ENCODE measurements at places on chromosomes 2 and 18.

GRCh38 chr2:113220970-113221708 lies 47.4 kb downstream of the PSD4 start:
- DNase-seq: no peak

DNA sequence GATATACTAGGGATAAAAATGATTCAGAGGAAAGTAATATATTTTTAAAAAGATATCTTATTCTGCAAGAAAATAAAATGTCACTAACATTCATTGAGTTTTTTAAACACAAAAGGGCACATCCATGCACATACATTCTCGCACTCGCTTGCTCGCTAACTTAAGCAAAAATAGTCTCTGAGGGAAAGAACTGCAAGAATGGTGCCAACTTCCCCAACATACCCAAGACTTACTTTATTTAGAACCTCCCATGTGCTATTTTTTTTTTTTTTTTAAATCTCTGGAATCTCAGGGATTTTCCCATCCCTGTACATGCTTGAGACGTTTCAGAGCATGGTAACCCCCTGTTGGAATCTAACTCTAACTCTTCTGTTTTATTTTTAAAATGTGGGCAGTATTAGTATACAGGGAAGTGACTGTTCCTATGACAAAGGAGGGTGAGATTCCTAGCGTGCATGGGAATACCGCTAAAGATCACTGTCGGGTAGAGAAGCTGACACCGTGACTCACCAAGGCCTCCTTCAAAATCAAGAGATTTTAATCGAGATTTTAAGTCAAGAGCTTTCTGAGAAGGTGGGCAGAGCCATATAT lies 187.9 kb upstream of the ZEB2 start:
- no peak for DNase-seq

DNA sequence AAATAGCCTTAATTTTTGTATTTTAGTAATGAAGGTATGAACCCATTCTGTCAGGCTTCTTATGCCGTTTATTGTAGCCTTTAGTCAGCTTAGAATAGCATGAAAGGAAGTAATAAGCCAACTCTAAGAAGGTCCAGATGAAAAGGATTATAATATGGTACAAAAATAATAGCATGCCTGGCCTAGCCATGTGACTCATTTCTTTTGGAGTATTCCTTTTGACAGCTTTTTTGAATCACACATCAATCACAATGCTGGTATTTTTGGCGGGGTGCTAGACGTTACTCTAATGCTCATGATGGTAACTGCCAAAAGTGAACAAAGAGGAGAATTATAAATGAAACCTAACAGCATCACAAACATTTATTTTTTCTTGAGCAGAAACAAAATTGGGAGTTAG lies 19.9 kb downstream of the FMNL2 start:
- no peak for DNase-seq

- DNase-seq: peak; percentile 46
These were observed 56.4 kb upstream of the LRRC30 start for GRCh38 chr18:7174344-7175095.

- no peak for DNase-seq
These were observed 72.9 kb downstream of the BIN1 start for GRCh38 chr2:127034051-127034450.

GRCh38 chr2:37357069-37357468 lies 12.6 kb downstream of the QPCT start:
- DNase-seq: no peak

GRCh38 chr2:83587309-83587708 lies 871.8 kb downstream of the SUCLG1 start:
- no peak for DNase-seq

GRCh38 chr2:11899264-11899818 lies 152.9 kb downstream of the LPIN1 start:
- peak; percentile 89 for DNase-seq

DNA sequence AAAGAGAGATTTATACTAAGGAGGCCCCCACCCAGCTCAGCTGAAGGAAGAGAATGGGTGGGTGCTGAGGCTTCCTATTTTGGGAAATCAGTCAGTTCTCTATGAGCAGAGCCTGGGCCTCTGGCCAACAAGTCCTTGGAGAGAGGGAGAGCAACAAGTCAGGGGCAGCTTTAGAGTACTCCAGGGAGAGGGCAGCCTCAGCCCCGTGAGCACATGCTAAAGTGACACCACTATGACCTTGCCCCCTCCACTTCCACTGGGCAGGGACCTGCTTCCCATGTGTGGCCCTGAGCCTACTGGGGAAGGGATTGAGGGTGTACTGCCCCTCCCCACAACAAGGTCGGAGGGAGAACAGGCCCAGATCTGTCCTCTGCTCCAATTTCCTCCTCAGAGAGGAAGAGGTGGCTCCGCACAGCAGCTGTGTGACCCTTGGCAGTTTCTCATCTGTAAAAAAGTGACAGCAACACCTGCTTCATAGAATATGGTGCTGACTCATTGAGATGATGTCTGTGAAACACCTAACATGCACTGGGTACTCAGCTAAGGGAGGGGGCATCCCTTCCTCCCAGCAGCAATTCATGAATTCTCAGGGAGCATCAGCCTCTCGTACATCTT lies 72.9 kb downstream of the CLHC1 start:
- DNase-seq: no peak

- peak; percentile 47 for DNase-seq
These were observed 434.6 kb upstream of the DSEL start for GRCh38 chr18:67951137-67951536.

DNA sequence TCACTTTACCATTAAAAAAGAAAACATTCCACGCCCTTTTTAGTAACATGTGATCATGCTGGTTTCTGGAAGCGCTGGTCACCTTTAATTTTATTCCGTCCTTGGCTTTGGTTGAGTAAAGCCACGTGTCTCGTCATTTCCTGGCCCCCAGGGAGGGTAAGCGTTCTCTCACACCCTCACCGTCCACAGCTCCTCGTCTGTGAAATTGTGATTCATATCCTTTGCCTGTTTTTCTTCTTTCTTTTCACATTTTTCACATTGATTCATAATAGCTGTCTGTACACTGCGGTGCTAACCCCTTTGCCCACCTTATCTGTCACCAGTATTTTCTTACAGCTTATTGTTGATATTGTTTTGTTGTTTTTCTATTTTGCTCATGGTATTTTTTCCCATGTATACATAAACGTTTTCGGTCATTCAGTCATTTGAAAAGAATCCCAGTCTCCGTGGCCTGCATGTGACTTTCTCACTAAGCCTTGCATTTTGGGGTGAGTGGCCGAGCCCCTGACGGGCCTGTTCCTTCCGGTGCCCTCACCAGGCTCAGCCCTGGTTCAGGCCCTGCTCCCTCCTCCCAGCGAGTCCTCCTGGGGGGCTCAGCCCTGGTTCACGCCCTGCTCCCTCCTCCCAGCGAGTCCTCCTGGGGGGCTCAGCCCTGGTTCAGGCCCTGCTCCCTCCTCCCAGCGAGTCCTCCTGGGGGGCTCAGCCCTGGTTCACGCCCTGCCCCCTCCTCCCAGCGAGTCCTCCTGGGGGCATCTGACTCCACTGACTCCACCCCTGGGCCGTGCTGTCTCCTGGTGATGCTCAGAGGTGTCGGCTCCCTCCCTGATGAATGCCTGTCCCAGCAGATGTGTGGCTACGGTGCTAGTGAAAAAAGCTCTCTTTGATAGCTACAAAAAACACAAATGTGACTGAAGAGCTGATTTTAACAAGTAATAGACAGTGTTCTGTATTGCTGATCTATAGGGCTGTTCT lies 249.7 kb upstream of the PXDN start:
- peak; percentile 88 for DNase-seq

DNA sequence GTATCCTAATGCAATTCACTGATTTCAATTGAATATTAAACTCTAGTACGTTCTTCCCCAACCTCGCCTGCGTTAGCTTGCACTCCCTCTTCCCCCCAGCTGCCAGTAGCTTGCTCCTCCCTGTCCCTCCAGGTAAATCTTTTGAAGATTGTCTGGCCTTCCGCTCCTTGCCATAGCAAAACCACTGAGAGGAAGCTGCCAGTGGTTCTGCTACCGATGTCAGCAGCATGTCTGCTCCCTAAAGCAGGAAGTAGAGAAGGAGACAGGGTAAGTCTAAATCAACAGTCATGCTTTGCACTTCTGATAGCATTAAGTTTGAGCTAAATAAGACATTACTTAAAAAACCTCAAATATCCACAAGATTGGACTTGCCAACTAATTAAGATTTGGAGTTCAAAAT lies 89.1 kb downstream of the SCN2A start:
- DNase-seq: no peak
